ENCODE measurements at places on chromosomes 1 and 21. TPM values are rescaled to one million over a fixed set of nuclear protein-coding genes. Genes with fewer than 3 reads are reported as not detected.

Gene SLC41A1
- 35.3 TPM for total RNA-seq

Gene TENT5C
- 13.6 TPM for total RNA-seq

Gene FAM151A
- total RNA-seq, result not detected

Gene DYNLT4
- total RNA-seq, result 0.36 TPM

Gene SLC44A5
- total RNA-seq, result 0.22 TPM

Gene GSTM5
- 0.50 TPM for total RNA-seq

Gene HPCAL4
- 2.8 TPM for total RNA-seq

Gene SRGAP2B
- total RNA-seq, result 15.7 TPM

All from activated CD8-positive, alpha-beta T cell treated with anti-CD3 and anti-CD28 coated beads for 36 hours (primary cell).